ENCODE measurements at places on chromosomes 16 and 17.

GRCh38 chr17:61002316-61002736 is 324.7 kb downstream of the BCAS3 start:
- no peak for DNase-seq

DNA sequence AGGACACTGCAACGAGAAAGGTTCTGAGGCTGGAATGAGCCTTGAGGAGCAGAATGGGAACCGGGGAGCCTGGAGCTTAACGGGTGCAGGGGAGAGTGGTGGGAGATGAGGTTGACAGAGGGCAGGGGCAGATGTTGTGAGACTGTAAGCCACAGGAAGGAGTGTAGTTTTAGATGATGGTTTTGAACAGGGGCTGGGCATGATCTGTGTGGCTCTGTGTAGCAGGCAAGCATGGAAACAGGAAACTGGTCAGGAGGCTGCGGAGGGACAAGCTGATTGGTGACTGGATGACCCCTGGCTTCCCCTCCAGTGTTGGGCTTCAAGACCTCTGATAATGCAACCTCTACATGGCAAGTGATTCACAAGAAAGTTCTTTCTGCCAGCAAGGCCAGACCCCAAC is 1.4 kb upstream of the CNGB1 start:
- no peak for DNase-seq

DNA sequence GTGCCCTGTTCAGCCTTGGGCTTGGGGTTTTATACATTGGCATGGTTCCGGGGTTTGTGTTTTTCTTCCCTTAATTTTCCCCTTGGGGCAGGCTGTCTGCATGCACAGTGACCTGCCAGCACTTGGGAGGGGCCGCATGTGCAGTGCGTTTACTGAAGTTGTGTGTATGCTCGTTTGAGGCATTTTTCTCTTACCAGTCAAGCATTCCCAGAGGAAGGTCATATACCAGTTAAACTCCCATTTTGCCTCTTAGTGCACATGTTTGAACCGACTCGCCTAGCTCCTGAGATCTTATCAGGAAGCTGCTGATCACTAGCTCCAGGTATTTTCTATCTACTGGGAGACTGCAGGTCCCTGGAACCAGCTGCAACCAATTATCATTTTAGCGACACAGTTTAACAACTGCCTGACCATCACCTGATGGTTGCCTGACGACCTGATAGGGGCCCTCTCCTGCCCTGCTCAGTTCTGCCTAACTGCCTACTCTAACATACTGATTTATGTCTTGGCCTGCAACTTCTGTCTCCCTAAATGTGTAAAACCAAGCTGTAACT is 51.4 kb downstream of the MFSD11 start:
- DNase-seq, result no peak

DNA sequence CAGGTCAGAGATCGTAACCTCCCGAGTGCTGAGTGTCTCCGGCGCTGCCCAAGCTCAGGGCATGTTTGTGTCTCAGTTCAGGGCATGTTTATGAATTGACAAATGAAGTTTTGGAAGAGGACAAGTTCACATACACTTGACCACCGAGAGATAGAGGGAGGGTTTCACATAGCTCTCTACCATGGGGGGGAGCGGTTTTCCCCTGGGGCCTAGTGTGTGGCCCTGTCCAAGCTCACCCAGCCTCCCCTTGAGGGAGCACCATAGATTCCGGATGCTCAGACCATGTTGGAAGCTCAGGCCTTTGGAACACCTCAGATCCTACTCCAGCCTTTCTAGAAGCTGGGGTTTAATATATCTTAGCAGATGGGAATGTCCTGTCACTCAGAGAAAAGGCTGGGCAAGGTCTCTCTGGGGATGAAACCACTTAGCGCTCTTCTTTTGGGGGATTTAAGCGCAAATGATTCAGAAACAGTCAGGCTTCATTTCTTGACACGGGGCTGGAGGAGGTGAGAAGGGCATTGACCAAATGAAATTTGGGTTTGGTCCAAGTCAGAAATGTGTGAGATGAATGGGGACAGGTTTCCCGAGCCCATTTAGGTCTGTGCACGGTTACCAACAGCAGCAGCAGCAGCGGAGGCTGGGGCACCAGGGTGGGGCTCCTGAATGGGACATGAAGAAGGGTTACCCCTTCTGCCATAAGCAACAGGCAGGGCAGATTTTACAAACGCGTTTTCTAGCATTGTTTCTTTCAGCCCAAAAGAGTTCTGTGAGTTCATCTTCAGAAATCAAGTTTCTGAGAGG is 96.6 kb downstream of the METRNL start:
- DNase-seq, result no peak

- no peak for DNase-seq
These were observed 112.5 kb downstream of the HAPSTR1 start for GRCh38 chr16:9203956-9204355.

DNA sequence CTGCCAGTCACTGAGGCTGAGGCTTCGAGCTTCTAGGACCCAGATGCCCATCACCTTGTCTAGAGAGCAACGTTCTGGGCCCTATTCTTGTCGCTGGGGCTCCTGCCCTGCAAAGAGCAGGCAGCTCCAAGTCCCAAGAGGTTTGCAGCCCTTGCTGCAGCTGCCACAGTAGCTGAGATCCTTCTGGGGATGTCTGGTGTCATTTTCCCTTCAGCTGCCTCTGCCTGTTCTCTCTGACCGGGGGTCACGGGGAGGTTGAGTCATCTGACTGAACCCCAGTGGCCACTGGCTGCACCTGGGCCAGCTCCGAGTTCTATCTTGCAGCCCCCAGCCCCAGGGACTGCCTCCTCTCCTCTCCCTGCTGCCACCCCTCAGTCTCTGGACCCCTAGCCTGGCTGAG is 4.9 kb downstream of the WSCD1 start:
- DNase-seq, result no peak

- DNase-seq, result no peak
These were observed 15.7 kb upstream of the DHX8 start for GRCh38 chr17:43467981-43468581.

DNA sequence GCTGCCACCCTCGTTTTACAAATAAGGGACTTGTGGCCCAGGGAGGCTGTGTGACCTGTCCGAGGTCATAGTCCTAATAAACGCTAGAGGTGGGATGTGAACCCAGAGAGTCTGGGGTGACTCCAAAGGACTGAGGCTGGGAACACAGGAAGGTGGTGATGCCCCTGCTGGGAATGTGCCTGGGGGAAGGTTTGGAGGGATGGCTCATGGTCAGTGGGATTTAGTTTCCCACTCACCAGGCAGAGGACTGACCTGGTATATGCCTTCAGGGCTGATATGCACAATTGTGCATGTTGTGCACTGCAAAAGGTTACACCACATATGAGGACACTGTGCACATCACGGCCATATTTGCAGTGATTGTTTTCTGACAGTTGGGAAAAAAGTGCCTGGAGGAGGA is 13.9 kb upstream of the WNT9B start:
- no peak for DNase-seq

GRCh38 chr17:40697297-40697696 is 6.3 kb downstream of the KRT24 start:
- DNase-seq, result no peak

GRCh38 chr17:34154961-34155730 is 99.9 kb upstream of the CCL2 start:
- peak; percentile 39 for DNase-seq

DNA sequence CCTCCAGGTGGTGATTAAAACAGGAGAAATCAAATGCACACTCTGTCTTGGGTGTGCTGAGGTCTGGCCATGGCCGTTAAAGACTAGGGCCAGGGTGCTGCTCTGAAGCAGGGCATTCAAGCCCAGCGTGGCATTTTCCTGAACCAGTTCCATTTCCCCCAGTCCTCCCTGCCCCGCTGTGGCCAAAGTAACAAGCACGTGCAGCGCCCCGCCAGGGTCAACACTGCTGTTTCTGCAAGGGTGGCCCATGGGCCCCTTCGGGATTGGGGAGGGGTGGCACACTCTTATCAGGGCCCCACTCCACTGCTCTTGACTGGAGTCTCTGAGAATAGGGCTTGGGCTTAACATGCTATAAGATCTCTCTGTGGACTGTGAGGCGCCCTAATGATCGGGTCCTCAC is 72.9 kb downstream of the IL21R start:
- no peak for DNase-seq

DNA sequence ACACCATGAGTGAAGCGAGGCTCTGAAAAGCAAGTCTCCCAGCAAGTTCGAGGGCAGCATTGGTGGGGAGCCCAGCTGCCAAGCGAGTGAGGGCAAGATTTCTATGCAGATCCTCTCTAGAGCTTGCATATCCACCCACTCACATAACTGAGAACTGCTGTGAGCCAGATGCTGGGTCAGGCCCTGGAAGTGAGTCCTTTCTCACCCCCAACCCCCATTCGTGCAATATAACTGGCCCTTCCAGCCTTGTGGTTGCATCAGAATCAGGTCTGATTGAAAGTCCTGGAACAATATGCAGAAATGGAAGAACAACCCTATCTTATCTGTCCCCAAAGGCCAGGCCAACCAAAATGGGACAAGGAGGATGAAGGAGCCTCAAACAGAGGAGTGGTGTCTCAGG is 146.6 kb downstream of the IRX5 start:
- no peak for DNase-seq

DNA sequence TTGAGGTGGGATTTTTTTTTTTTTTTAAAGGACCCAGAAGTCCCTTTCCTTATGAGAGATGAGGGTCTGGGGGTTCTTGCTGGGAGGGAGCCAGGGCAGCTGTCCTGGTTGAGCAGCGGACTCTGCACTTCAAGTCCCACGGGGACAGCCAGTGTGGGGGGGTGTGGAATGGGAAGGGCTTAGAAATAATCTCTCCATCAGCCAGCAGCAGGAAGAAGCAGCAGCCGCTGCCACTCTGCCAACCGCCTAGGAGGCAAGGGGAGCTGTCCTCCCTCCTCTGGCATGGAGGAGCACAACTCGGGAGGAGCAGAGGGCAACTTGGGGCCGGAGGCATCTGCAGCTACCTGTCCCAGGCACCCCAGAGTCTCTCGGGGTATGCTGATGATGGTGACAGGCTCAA is at the start of gene KCNG4:
Gene KCNG4 (minus strand): TSS at position 104 of the 400 bp plus-strand sequence. CDS start 2,527 bp downstream, outside the sequence.
- no peak for DNase-seq

DNA sequence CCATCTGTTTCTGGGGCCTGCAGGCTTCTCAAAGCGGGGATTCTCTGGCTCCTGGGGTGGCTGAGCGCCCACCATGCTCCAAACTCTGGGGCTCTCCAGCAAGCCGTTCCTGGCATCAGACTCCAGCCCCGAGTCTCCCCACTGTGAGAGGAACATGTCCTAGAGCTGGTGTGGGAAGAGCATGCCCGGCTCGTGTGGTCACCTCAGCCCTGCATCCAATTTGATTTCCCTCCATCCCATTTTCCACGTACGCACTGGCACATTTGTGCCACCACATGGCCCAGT is 23.2 kb upstream of the KCNJ12 start:
- DNase-seq, result no peak

DNA sequence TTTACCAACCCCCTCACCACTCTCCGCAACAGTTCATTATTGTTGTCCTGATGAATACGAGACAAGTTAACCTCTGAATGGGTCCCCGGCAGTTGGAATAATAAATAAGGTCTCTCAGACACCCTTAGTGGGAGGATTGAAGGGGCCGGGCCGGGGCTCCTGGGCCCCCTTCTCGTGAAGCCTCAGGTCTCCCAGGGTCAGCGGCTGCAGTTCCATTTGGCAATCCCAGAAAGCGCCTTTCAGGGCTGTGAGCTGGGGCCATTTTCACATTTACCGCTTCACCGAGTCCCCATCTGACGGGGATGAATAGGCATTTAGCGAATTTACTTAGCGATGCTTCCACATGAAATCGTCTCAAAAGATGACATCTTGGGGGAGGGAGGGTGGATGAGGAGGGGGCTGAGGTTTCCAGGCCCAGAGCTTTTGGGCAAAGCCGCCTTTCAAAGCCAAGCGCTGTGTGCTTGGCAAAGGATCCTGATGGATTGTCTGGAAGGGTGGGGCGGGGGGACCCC is 309.8 kb downstream of the XYLT1 start:
- DNase-seq, result no peak

GRCh38 chr17:46979147-46979863 is at the start of gene RPRML:
Gene RPRML (minus strand): TSS chr17:46979253. CDS start chr17:46979007, 246 bp downstream.
- peak; percentile 77 for DNase-seq

DNA sequence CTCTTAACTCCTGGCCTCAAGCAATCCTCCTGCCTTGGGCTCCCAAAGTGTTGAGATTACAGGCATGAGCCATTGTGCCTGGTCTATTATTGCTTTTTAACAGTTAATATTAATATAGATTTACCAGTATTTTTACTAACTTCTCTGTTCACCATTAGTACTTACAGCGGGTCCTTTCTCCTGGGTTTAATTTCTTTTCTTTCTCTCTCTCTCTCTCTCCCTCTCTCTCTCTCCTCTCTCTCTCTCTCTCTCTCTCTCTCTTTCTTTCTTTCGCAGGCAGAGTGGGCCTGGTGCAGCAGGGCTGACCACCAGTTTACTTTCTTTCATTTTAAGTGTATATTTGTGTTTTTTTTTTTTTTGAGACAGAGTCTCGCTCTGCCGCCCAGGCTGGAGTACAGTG is 14.7 kb upstream of the DHX40 start:
- DNase-seq, result no peak

- DNase-seq, result no peak
These were observed 721 bp downstream of the TBCD start for GRCh38 chr17:82752371-82753200.

DNA sequence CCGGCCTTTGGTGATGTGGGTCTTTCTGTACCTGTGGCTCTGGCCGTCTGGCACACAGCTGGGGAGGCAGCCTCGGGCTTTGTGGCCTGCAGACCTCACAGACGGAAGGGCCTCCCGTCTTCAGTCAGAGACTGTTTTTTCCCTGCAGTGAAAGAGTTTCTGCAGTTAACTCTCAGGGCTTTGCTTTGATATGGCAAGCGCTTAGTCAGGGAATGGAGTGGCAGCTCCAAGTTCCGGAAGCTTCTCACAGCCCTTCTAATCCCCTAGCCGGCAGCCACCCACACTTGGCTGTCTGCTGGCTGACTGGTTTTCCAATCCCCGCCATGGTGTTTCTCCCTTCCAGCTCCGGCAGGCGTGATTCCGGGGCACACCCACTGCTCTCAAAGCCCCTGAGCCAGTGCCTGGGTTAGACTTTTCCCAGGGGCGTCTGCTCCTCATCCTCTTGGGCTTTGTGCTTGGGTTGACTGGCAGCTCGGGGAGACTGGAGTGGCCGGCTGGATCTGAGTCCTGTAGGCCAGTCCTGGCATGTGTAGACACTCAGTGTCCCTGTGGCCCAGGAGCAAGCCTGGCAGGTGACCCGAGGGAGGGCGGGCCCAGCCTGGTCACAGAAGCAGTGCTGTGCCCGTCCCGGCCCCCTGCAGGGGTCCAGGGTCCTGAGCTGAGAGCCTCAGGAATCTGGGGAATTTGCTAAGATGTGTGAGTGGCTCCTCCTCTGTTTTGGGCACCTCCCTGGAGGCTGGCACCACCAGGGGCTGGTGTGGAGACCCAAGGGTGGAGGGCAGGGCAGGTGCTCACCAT is 29.9 kb downstream of the BAIAP2 start:
- DNase-seq, result no peak

- DNase-seq, result peak; percentile 23
These were observed 89.2 kb upstream of the CDC42EP4 start for GRCh38 chr17:73400915-73401545.

Measured in H9 (cell line).